T1000 (cell line): ENCODE measurements at places on chromosomes 7 and 10.

- DNase-seq = no peak
Observed at GRCh38 chr10:93277360-93277759, 203.7 kb downstream of the CYP26A1 start.

GRCh38 chr7:137480401-137480800, 136.9 kb upstream of the PTN start:
- no peak for DNase-seq

DNA sequence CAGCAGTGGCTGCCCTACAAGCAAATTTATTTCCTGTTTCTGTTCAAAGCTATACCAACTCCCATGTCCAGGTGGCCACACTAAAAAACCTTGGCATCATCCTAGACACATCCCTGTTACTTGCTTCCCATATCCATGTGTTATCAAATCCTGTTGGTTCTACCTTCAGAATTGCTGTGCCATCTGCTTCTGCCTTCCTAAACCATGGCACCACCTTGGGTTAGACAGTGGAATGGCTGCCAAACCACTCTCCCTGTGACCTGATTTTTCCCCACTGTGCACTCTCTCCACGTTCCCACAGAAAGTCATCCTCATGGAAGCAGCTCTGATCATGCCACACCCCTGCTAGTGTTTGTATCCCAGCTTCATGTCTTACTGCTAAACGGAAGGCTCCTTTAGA, 697.6 kb upstream of the GALNT17 start:
- no peak for DNase-seq

- peak; percentile 16 for DNase-seq
Observed at GRCh38 chr7:127905491-127906330, 125.5 kb downstream of the LRRC4 start.

DNA sequence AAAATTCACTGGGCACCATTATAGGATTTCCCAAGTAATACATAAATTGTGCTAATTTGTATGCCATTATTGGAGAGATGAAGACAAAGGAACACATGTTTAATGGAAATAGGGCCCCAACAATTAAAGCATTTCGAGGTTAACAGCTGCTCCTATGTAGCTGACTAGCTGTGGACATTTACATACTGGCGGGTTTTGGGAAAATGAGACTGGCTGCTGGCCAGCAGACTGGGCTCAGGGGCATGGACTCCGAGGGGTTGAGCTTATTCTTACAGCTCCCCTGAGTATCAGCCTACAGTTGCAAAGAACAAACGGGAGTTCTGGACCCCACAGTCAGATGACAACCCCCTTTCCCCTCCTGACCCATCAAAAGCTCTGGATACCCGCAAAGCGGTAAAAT, 91.9 kb upstream of the MYO3A start:
- no peak for DNase-seq

GRCh38 chr7:22611758-22612079, 111.7 kb upstream of the STEAP1B start:
- DNase-seq = no peak

- no peak for DNase-seq
Observed at GRCh38 chr10:71239946-71240795, 27.8 kb downstream of the UNC5B start.

DNA sequence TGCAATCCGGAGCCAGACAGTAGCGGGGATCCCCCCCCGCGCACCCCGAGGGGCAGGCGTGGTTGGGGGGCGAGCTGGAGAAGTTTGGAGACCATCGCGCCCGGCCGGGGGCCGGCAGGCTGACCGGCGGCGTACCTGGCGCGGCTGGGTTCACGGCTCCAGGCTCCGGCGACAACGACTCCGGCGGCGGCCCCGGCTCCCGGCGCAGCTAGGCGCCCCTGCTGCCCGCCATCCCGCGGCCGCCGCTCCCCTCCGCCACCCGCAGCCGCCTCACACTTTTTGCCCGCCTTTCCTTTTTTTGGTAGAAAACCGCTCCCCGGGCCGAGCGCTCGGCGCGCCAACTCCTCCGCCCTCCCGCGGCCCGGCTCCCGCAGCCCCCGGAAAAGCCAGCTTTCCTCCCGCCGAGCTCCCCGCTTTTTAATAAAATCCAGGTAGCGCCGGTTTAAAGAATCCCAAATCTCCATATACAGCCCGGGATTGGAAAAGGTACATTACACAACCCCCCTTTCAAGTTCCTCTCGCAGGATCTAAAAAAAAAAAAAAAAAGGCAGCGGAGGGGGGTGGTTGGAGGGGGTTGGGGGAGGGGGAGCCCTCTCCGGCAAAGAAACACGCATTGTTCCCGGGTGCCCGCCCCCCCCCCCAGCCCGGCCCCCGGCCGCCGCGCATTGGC, at the start of gene TNRC18:
TNRC18 (minus strand) TSS at position 529 of the 670 bp plus-strand sequence. CDS start 2,588 bp downstream, outside the sequence.
- DNase-seq = no peak

DNA sequence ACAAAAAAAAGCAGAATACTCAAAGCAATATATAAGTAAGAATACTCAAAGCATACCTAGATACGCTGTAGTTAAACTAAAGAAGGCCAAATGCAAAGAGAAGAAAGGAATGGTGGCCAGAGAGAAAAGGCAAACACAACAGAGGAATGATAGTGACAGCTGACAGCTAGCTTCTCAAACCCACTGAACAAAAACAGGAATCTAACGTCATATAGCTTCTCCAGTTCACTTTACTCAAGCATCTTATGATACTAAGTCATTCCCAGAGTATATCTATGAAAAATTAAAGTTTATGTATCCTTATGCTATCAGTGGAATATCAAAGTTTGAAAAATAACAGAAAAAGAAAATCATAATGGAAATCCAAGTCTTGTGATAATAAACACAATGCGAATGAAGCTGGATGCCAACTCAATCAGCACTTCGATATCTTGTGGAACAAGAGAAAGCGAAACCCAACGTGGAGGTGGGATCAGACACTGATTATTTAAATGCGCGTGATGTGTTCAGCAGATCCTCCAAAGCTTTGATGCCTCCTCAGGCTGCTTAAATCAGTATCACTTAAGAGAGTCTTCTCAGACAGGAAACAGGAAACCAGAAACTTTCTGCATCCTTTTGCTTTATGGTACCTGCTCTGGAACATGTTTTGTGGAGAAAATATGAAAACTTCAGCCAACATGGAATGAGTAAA, 102.8 kb downstream of the PIP4K2A start:
- DNase-seq = no peak

DNA sequence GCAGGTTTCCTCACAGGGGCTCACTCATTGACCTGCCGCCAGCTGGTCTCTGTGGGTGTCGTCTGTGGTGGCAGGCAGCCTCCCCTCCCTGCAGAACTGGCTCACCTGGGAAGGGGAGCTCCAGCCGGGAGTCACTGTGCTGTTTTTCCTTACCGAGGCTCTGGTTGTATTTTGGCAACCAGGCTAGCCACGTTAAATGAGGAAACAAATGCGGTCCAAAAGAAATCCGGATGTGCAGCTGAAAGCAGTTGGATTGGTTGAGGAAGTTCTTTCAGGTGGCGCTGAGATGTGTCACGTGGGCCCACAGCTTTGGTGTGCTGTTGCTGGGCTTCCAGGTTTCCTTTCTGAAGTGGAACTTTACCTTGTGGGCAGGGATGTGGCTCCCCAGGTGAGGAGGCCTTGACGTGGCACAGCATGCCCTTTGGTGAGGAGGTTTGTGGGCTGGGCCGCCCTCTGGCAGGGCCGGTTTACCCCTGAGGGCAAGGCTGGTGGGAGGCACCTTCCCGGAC, 14.2 kb downstream of the MTURN start:
- no peak for DNase-seq

GRCh38 chr10:30442019-30442606, 8.1 kb downstream of the MAP3K8 start:
- no peak for DNase-seq

DNA sequence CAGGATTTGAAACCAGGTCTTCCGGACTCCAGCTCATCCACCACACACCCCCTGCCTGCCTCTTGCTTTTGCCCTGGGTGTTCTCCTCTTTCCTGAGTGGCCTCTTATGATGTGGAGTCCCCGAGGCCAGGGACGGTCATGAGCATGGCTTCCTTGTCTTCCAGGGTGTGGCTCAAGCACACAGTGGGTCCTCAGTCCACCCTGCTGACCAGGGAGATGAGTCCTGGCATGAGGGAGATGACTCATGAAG, 32.8 kb downstream of the DNAJB12 start:
- DNase-seq = no peak

DNA sequence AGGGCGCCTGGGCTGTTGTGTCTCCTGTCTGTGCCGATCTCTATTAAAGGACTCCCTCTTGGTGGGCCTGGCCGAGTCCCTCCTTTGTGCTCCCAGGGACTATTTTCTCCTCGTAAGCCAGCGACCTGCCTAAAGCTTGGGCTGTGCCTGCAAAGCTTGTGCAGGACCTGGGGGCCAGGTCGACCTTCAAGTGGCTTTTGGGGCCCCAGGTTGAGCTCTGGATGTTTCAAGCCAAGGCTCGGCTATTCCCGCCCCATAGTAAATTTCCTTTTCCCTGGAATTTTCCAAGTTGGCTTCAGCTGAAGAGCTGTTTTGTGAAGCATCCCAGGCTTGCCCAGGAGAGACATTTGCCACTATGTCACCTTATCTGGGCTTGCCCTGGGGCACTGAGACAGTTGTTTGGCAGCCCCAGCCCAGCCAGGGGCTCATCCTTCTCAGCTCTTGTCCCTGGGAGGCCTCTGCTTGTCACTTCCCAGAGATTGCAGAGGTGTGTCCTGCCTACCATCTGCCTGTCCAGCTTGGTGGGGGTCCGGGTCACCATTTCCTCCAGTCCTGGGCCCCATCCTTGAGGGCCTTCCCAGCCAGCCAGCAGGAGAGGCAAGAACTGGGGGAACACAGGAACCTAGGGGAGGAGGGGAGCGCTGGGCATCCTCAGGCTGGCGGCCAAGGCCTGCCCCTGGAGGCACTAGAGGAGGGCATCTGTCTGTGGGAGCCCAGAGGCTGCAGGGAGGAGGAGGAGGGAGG, 20.2 kb downstream of the ZMIZ2 start:
- DNase-seq = no peak

- no peak for DNase-seq
Observed at GRCh38 chr7:142697270-142697669, 52.0 kb upstream of the PRSS1 start.

DNA sequence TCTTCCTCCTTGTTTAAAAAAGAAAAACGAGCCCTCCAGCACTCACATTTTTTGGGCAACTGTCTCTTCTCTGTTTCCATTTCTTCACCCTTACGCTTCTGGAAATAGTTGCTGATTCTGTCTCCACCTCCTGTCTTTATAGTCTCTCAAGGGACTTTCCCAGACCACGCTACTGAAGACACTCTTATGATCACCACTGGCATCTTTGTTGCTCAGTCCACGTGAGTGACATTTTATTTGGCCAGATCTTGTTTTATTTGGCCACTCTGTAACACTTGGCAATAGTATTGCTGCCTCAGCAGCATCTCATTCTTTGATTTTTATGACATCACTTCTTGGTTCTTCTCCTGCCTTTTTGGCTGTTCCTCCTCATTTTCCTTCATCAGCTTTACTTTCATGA, 21.6 kb upstream of the NME8 start:
- DNase-seq = no peak

DNA sequence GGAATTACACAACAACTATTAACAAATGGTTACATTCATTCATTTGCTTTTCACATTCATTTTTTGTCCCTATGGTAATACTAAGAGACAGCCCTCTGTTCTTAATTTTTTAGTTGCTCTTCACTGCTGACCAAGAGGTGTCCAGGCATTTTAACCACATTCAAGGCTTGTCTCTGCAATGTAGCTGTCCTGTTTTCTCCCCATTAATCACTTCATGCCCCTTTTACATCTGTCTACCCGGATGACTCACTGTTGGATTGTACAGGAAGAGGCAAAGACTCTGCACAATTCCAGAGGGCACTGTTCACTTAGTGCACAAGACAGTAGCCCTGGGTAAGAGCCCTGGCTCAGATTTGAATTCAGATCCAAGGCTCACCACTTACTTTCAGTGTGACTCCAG, 168.5 kb downstream of the NOC3L start:
- no peak for DNase-seq

- DNase-seq = no peak
Observed at GRCh38 chr10:3231951-3232730, 59.6 kb upstream of the PITRM1 start.

DNA sequence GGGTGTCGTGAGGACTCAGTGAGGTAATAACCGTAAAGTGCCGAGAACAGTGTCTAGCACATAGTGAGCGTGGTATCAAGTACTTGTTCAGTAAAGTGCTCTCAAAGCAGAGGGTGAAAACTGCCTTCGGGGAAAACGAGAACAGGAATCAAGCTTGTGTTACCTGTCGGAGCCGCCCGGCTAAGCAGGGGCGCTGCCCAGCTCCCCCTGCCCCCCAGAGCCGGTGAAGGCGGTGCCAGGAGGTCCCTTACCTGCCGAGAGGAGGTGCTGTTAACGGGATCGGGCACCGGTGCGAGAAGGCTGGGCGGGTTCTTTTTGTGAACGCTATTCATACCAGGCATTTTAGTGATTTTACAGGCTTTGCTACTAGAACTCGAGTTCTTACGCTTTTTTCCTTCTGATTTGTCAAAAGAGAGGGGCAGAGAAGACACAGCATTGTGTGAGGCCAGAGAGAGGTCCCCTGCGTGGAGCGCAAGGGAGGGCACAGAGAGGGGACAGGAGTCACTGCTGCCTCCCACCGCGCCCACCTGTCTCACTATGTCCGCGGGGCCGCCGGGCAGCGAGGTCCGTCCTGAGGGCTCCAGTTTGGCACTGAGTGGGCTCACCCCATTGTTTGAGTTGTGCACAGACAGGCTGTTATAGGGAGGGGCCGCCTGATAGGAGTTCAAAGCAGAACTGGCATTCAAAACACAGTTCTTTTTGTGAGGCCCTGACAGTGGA, 32.5 kb upstream of the EFCAB10 start:
- no peak for DNase-seq

- peak; percentile 73 for DNase-seq
Observed at GRCh38 chr10:124153023-124153826, 59.8 kb upstream of the CHST15 start.

- DNase-seq = peak; percentile 15
Observed at GRCh38 chr10:63236113-63236935, 103.2 kb downstream of the NRBF2 start.

GRCh38 chr10:80713398-80713928, 175.8 kb downstream of the SH2D4B start:
- no peak for DNase-seq

DNA sequence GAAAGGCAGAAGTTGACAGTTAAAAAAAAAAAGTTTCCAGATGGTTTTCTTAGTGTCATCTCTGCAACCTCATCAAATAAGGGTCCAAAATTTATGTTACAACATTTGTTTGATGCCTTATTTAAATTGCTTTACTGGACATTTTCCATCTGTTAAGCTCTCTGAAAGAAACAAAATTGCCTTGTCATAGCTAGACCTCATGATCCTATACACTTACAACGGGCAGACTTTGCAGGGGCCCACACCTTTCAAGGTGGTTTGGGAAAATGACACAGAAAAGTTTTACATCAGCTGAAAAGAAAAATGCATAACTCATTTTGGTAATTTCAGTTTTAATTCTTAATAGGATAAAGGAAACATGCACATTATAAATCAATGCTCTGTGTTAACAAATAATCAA, 1.4 kb upstream of the TES start:
- no peak for DNase-seq

DNA sequence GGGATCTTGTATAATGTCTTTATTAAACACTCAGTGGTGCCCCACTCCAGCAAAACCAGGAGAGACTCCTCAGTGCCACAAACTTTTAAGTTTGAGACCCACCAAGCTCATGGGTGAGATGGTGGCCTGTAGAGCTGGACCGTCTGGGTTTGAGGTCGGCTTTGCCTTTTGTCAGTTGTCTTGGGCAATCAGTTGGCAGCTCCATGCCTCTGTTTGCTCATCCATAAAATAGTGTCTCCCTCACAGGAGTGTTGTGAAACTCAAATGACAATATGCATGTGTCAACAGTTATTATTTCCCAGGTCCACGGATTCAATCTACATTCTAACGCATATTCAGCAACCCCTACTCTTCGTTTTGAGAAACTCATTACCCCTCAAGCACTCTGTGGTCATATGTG, 367.8 kb upstream of the C7orf33 start:
- no peak for DNase-seq

GRCh38 chr7:44043902-44044301, 600 bp upstream of the DBNL start:
- DNase-seq = no peak
